ENCODE measurements at places on chromosomes 2 and 18. TPM values are rescaled to one million over a fixed set of nuclear protein-coding genes. Genes with fewer than 3 reads are reported as not detected.

SEMA4F gene
- 6.8 TPM for total RNA-seq

FAP gene
- not detected for total RNA-seq

RANBP2 gene
- total RNA-seq = 182 TPM

ALKAL2 gene
- total RNA-seq = not detected

TIGD1 gene
- total RNA-seq = 22.2 TPM

DNA sequence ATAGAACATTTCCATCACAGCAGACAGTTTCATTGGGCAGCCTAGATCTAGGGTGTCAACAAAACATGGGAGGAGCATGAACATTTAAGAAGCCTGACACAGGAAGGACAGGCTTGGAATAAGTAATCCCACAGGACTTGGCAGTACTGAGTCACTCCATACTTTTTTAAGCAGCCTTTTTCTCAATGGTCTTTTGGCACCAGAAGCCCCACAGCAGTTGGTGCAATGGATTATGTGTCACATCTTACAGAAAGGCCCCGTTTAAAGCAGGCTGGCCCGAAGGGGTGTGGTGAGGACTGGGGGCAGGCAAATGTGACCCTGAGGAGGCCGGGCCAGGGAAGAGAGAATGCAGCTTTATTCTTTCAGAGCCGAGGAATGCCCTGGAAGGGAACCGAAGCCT lies 26.6 kb downstream of the SPTBN1 start:
- no peaks in the 10 kb centered on the region for H3K36me3 ChIP-seq
- DNase-seq = no peak
- no peak overlapping the region for H3K4me3 ChIP-seq
- no peak overlapping the region for H3K27ac ChIP-seq
- no peaks in the 10 kb centered on the region for H3K27me3 ChIP-seq

DNA sequence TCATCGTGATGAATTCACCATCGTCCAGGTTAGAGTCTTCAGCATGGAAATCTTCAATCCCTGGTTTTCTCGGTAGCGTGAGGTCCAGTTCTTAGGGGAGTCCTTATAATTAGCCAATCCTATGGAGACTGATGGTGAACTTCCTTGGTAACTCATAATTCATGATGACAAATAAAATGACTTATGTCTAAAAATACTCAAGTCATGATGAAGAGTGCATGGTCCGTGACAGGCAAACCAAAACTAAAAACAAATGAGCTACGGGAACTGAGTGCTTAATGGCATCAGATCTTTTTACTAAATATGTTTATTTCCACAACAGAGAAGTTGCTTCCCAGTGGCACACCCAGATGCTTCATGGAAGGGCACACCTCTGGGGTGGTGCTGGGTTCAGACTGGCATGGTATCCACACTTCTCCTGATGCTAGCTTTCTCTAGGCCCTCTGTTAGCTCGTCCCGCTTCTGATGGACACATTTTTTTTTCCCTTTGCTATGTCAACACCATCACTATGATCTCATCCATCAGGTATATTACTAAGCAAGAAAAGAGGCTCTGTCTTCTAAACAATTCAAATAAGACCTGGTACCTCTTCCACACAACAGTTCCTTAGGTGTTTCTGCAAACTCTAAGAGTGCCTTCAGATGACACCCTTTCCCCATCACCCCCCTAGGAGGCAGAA lies 92.8 kb upstream of the NEDD4L start:
- peaks cover 18% of the 10 kb centered on the region for H3K27me3 ChIP-seq
- H3K36me3 ChIP-seq = no peaks in the 10 kb centered on the region
- DNase-seq = no peak
- no peaks in the 10 kb centered on the region for H3K4me1 ChIP-seq

- H3K36me3 ChIP-seq = no peaks in the 10 kb centered on the region
- DNase-seq = no peak
- peaks cover 7% of the 10 kb centered on the region for H3K4me1 ChIP-seq
- no peak overlapping the region for H3K4me3 ChIP-seq
- no peaks in the 10 kb centered on the region for H3K27me3 ChIP-seq
Measured at GRCh38 chr2:32058130-32058529, 5.2 kb upstream of the SPAST start.

GRCh38 chr2:200467806-200468681 lies 41.8 kb downstream of the KCTD18 start:
- no peak overlapping the region for H3K4me3 ChIP-seq
- H3K27me3 ChIP-seq = no peaks in the 10 kb centered on the region
- no peaks in the 10 kb centered on the region for H3K36me3 ChIP-seq
- DNase-seq = no peak
- peaks cover 43% of the 10 kb centered on the region for H3K4me1 ChIP-seq

DNA sequence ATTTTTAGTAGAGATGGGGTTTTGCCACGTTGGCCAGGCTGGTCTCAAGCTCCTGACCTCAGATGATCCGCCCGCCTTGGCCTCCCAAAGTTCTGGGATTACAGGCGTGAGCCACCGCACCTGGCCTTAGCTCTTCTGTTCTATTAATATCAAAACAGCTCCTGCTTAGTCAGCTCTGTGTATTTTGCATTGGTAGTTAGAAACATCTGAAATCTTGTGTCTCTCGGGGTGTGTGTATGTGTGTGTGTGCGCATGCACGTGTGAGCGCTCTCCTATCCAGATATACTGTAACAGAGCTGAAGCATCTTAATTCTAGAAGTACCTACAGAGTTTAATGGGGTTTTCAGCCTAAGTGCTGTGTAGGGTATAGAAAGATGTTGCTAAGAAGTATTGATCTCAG lies 33.7 kb downstream of the SETBP1 start:
- H3K36me3 ChIP-seq = no peaks in the 10 kb centered on the region
- H3K4me3 ChIP-seq = no peak overlapping the region

DNA sequence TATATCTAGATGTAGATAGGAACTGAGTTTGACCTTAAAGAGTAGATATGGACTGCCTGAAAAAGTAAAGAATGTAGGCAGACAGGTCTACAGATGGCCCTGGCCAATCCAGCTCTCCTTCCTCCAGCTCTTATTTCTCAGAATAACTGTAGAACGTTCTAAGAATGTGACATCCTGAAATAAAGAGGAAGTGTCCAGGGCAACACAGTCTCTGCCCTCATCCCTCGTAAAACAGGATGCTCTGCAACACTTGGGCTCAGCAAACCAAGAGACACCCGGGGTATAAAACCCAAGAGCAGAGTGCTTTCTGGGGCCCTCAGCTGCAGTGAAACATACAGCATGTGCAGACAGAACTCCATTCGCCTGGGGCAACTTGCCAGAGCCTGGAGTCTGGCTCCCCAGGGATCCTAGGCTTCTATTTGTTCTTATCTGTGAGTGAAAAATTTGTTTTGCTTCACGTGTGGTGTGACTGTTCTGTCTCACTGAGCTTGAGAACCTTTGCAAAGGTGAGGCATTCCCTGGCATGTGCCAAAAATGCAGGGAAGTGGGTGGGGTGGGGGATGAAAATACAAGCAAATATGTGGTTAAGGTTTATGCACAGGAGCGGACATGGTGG lies 401.0 kb downstream of the SETBP1 start:
- H3K27ac ChIP-seq = no peak overlapping the region
- H3K4me3 ChIP-seq = no peak overlapping the region
- no peaks in the 10 kb centered on the region for H3K4me1 ChIP-seq
- H3K36me3 ChIP-seq = no peaks in the 10 kb centered on the region

GRCh38 chr18:24114924-24115549 lies 23.8 kb upstream of the CABYR start:
- no peak for DNase-seq
- peaks cover 71% of the 10 kb centered on the region for H3K36me3 ChIP-seq

- no peak overlapping the region for H3K4me3 ChIP-seq
- no peak for DNase-seq
- H3K27ac ChIP-seq = no peak overlapping the region
- H3K27me3 ChIP-seq = no peaks in the 10 kb centered on the region
- H3K36me3 ChIP-seq = no peaks in the 10 kb centered on the region
- H3K4me1 ChIP-seq = peaks cover 3% of the 10 kb centered on the region
Measured at GRCh38 chr2:151619337-151619989, 114.8 kb downstream of the NEB start.

DNA sequence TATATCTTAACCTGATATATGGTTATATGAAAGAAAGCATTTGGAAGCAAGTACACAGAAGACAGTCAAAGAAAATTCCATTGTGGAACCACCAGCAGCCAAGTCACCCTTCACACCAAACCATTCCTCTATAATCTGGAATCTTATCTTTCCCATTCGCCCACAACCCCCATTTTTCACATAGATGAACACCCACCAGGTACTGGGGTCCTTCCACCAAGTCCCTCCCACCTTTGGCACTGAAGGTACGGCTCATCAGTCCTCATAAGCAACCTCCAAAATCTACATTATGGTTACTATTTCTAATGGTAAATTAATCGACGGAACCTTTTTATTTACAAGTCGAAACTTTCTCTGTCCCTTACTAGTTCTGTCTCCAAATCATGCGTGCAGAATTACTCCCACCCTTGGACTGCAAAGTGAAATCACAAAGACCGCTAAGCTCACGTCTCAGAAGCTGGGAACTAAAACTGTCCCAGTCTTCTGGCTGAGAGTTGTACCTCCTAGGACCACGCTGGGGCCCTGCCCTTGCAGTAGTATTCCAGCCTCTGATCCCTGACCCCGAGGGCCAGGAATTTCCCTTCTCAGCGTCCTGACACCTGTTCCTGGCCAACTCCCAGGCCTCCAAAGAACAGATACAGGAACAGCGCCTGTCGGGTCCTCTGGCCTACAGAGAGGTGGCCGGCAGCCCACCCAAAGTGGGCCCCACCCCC lies 702 bp downstream of the OLA1 start:
- DNase-seq = no peak
- no peaks in the 10 kb centered on the region for H3K27me3 ChIP-seq
- peak overlapping the region; percentile 79 for H3K4me3 ChIP-seq
- peaks cover 21% of the 10 kb centered on the region for H3K4me1 ChIP-seq
- peaks cover 4% of the 10 kb centered on the region for H3K36me3 ChIP-seq

- no peaks in the 10 kb centered on the region for H3K36me3 ChIP-seq
- no peak for DNase-seq
- no peaks in the 10 kb centered on the region for H3K4me1 ChIP-seq
- H3K4me3 ChIP-seq = no peak overlapping the region
Measured at GRCh38 chr2:100365434-100365833, 43.1 kb upstream of the LONRF2 start.

DNA sequence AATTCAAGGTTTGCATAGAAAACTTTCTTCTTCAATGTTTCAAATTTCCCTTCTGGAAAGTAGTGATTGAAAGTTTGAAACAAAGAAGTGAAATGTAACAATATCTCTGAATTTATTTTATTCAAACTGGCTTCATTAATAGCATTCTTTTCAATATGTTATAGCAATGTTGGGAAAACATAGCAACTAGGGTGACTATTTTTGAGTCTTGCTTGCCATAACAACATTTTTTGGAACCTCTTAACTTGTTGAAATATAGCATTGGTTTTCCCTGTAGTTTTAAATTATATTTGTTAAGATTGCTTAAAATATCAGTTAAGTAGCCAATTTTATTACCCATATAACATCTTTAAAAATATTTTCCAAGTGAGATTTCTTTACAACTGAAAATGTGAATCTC lies 141.7 kb upstream of the OSR1 start:
- no peaks in the 10 kb centered on the region for H3K36me3 ChIP-seq
- no peaks in the 10 kb centered on the region for H3K27me3 ChIP-seq
- no peaks in the 10 kb centered on the region for H3K4me1 ChIP-seq

- no peaks in the 10 kb centered on the region for H3K36me3 ChIP-seq
- no peak overlapping the region for H3K27ac ChIP-seq
- H3K4me1 ChIP-seq = no peaks in the 10 kb centered on the region
- no peaks in the 10 kb centered on the region for H3K27me3 ChIP-seq
- no peak for DNase-seq
Measured at GRCh38 chr18:33653231-33653630, 75.2 kb downstream of the ASXL3 start.

DNA sequence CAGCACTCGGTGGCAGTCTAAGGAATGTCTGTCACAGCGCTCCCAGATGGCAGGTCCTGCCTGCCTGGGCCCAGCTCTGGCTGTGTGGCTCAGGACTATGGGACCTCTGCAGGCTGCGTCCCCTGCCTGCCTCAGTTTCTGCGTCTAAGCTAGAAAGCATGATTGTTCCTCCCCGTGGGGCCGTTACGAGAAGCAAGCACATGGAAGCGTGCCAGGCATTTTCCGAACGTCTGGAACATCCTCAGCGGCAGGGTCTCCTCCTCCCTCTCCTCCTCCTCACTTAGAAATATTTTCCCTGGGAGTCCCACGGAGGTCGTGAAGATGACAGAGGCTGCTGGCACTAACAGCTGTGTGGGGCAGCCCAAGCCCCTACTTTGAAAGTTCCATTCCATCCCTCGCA lies 43.3 kb downstream of the LRRFIP1 start:
- no peaks in the 10 kb centered on the region for H3K27me3 ChIP-seq
- no peak for DNase-seq
- no peaks in the 10 kb centered on the region for H3K36me3 ChIP-seq
- H3K4me3 ChIP-seq = no peak overlapping the region

DNA sequence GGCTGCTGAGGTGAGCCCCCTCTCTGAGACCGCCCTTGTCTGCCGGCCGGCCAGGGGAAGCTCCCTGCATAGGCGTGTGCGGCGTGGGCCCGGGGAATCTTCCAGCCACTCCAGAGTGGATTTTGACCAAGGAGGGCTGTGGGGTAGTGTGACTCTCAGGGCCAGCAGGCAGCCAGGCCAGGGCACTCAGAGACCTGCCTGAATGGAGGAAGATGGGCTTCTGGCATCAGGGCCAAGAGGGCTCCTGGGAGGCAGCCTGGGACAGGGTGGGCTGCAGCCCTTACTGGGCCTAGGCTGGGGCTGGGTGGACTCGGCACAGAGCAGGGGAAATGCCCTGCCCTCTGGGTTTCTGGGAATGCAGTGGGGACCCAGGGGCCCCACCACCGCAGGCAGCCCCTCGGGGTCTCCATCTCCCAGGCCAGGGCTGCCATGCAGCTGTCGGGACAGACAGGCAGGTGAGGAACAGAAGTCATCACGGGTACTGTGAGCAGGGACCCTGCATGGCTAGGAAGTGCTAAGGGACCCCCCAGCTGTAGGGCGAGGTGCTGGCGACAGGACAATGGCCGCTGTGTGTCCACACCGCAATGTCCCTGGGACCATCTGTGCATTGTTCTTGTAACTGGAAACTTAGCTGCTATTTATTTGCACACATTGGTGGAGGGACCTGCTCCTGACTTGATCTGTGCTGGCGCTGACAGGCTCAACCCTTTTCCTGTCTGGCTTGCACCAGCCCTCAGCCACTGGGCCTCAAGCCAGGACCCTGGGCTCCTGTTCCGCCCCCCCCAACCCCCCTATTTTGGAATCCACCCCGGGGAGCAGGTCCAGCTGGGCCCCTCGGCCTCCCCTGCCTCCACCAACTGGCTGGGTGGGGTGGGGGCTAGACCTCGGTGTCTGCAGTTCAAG lies 4.1 kb downstream of the PDCD1 start:
- H3K4me3 ChIP-seq = no peak overlapping the region
- no peak overlapping the region for H3K27ac ChIP-seq
- DNase-seq = no peak
- H3K4me1 ChIP-seq = peaks cover 60% of the 10 kb centered on the region

DNA sequence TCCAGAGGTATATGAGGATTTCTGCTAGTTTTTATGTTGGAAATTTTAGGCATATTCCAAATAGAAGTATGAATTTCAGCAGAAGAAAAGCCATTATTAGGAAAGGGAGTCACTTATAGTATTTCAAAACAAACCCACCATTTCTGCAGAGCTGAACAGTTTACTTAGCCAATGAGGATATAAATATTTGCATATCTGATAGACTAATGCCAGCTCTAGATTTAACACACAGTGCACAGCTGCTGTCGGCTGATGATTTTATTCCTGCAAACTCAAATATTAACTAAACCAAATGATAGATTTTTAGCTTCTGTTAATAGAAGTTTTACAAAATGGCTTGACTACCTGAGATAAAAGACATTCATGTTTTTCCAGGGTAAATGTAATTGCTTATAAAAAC lies 375.8 kb upstream of the FANCL start:
- DNase-seq = no peak
- H3K4me1 ChIP-seq = no peaks in the 10 kb centered on the region
- no peaks in the 10 kb centered on the region for H3K27me3 ChIP-seq
- H3K4me3 ChIP-seq = no peak overlapping the region
- no peaks in the 10 kb centered on the region for H3K36me3 ChIP-seq

Data from CD4-positive, alpha-beta T cell (primary cell).